ENCODE measurements at places on chromosomes 6 and 20.

DNA sequence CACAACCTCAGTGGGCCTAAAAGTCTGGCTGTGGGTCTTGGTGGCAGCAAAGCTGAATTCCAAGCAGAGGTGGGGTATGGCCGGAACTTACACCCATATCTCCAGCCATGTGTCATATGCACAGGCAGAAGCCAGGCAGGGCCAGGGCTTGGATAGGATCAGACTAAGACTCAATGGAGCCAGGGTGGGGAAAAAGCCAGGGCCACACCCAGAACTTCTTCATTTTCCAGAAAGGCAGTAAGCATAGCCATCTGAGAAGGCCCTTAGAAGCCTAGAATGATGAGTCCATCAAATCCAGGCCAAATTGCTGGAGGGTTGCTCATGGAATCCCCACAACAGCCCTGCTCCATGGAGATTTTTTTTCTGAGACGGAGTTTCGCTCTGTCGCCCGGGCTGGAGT is 116.2 kb upstream of the SRSF6 start:
- no peak for DNase-seq

- no peak for DNase-seq
These were observed 7.7 kb upstream of the SCP2D1 start for GRCh38 chr20:18805881-18806280.

GRCh38 chr6:46730921-46731461 is 4.2 kb downstream of the PLA2G7 start:
- DNase-seq: no peak

DNA sequence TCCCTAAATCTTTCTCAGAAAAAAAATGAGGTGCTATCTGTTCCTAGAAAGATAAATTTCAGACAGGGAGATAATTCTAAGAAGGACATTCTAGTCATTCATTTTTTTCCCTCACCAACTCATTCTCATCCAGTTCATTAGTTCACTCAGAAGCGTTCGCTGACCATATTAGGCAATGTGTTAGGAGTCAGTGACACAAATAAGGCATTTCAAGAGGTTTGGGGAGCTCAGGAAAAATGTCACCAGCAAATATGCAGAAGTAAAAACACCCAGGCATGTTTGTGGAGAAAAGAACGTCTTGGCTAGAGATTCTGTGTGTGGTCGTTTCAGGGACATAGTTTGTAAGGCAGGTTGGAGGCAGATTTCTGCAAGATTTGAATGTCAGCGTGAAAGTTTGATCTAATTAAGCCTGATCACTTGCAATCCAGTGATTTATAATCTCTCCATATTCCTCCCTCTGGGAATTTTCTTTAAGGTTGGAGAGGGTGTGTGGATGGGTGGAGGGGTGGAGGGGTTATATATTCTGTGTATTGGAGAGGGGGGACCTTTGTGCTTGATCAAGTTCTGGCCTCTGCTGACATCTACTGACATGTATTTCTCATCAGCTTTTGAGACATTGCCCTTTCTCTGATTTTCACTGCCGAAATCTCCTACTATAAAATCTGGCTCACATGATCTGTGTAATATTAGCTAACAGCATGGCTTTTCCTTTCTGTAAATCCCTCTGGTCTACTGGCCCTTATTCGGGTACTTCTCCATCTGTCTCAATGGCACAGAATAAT is 3.6 kb downstream of the MYCT1 start:
- DNase-seq: no peak

DNA sequence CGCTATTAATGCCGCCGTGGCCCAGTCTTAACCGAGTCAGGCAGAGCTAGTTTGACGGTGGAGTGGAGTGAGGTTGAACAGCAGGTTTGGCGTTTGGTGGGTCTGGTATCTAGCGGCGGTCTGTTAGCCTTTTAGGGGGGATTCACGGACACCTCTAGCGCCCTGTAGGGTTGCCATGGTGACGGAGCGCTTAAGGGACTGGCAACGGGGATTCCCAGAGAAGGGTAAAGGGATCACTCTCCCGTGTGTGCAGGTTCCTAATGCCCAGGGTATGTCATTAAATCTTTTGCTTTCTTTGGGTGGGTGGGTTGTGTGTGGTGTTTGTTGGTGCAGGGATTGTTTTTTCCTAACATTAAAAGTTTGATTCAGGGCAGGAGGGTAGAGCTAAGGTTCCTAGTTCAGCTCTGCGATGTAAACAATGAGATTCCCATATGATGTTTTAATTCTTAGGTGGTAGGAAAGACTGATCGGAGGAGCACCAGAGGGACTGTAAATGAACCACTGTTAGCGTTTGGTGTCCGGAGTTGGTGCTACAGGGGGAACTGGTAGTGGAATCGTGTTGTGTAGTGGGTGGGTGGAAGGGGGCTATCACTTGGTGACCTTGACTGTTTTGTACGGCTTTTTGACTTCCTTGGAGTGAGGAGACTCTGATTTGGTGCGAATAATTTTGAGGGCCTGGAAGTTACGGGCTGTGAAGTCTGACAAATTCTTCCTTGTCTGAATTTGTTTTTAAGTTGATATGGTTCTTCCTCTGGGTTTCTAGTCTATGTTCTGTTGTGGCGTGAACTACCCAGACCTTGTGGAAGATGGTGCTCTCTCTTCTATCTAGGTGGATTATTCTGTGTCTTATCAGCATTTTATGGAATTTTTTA is 5.0 kb downstream of the BRD2 start:
- DNase-seq: no peak

DNA sequence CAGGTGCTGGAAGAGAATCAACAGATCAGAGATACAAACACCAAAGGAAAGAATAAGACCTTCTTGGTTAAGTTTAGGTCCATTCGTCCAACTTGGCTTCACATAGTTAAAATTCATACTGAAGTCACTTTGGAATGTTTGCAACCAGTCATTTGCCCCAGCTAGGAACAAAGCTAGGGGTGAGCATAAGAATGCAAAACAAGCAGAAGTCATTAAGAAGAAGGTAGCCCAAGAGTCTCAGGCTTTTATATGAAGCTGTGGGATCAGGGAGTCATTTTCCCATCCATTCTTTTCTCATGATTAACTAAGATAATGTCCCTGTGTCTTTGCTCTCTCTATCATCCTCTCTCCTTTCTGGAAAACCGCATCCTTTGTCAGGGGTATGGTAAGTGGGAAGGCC is 51.5 kb upstream of the TMEM170B start:
- no peak for DNase-seq

DNA sequence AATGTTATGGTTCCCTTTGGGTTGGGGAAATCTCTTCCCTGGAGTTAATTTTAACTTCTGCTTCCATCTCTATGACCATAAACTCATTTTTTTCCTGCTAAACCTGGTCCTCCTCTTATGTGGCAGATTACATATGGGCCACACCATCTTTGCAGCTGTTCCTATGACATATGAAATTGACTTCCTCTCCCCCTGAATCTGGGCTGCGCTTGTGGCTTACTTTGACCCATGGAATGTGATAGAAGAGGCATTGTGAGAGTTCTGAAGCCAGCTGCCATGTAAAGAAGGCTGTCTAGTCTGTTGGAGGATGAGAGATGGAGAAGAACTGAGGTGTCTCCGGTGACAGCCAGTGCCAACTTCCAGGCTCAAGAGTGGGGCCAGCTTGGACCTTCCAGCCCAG is 100.1 kb downstream of the CDC5L start:
- no peak for DNase-seq

DNA sequence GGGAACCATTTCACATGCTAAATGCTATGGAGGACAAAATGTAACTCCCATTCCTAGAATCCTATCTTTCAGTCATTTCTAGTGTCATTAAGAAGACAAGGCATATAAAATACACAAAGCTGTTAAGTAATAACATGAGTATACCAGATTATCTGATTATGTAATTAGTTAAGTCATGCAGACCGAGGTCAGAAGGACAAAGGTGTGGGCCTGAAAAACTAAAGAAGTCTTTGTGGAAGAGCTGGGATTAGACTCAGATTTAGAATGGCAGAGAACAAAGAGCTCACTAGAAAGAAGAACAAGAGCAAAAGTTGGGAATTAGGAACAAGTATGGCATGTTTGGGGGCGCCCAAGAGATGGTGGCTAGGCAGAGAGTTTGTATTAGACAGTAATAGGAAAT is 37.0 kb downstream of the EFHC1 start:
- no peak for DNase-seq

Measured in anterior cingulate cortex (tissue), 58 donors.